ENCODE measurements at places on chromosomes 6 and 20.

- no peak for DNase-seq
Observed at GRCh38 chr6:117918454-117918853, 11.4 kb downstream of the SLC35F1 start.

DNA sequence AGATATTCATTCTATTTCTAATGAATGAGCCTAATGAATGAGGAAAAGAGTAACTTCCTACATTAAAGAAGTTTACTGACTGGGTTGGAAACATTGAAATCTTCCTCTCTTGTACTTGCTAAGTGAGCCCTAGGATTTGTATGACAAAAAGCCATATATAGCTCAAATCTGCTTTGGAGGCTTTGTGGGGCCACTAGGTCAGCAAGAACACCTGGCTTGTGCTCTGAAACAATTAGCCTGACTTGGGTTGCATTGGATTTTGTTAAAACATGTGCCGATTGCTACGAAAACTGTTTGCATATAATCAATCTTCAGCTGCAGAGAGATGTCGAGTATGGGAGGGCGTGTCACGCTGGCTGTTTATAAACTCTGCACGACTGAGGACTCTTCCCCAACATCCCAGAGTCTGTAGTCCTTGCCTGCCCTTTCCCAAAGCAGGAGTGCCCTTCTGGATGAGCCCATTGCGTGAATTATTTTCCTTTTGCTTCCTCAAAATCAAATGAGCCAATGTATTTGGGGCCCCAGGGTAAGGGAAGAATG lies 684.8 kb downstream of the DHX35 start:
- DNase-seq, result no peak

DNA sequence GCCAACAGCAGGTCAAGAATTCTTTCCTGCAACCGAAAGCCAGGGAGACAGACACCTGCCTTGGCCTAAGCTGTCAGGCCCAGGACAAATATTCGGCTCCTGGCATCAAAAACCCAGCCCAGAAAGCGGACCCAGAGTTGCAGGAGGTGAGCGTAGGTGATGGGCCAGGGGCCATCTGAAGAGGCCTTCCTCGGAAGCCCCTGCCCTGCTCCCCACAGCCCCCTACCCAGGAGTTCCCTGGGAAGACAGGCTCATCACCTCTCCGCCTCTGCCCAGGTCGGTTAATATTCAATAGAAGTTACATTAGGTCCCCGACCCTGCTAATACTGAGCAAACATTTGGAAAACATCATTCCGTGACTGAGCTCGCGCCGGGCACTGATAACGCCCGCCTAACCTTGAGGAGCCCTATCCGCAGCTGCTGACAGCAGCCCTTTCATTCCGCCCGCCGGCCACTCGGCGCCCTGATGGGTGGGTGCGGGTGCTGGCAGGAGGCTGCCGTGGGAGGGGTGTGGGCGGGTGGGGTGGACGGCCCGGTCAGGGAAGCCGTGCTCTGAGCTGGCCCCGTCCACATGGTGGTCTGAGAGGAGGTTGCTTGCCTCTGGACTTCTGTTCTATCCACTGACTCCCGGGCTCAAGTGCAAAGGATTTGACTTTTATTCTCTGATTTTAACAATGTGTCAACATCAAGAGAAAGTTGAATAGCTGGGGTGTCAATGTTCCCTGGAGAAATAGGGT lies 55.7 kb downstream of the HNF4A start:
- DNase-seq, result no peak

DNA sequence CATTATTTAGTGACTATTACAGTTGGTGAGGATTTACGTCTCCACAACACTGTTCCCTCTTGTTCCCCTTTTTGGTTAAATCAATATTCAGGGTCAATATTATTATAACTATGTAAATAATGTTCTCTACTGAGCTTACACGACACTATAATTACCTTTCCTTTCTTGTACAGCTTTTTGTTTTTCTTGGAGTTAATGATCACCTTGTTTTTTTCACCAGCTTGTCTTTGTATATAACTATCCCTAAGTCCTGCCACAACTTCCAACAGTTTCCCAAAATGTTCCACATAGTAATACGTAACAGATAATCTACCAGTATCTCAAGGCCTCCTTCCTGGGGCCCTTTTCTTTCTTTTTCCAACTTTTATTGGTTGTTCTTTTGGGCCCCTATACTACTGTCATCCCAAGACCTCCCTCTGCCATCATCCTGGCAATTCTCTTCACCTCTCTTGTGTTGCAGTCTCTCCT lies 142.0 kb upstream of the SOX4 start:
- DNase-seq, result no peak

DNA sequence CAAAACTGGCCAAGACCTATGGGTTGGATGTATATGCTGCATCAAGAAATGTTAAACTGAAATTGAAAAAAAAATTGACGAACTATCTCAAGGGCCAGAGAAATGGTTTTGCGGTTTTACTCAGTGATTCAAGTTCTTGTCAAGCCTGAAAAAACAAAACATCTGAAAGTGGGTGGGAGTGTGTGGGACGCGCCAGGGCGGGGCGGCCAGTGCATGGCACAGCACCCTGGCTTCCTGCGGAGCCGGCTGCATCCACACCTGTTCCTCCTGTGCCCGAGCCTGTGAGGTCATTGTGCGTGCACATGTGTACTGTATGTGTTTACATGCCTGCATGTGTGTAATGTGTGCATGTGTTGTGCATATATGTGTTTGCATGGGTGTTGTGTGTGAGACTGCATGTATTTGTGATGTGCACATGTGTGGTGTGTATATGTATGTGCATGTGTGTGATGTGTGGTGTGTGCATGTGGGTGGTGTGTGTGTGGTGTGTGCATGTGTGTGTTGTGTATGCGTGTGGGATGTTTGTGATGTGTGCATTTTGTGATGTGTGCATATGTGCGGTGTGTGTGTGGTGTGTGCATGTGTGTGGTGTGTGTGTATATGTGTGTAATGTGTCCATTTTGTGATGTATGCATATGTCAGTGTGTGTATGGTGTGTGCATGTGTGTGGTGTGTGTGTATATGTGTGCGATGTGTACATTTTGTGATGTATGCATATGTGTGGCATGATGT lies 59.8 kb downstream of the CDH4 start:
- no peak for DNase-seq

DNA sequence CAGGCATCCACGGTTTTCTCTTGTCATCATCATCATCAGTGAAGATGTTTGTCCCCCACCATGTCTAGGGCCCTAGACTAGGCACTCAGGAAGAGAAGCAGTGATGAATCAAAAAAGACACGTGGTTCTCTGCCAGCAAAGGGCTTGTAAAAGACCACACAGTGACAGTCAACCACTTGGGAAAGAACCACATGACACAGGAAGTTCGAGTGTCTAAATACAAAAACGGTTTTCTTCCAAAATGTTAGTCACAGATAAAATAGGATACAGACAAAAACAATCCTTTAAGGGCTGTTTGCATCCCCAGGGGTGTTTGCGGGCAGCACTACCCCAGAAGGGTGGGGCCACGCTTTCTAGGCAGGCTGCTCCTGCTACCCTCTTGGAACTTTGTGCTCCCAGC lies 356.8 kb upstream of the AGPAT4 start:
- DNase-seq, result no peak

- no peak for DNase-seq
Observed at GRCh38 chr6:142476452-142476851, 174.6 kb downstream of the ADGRG6 start.

DNA sequence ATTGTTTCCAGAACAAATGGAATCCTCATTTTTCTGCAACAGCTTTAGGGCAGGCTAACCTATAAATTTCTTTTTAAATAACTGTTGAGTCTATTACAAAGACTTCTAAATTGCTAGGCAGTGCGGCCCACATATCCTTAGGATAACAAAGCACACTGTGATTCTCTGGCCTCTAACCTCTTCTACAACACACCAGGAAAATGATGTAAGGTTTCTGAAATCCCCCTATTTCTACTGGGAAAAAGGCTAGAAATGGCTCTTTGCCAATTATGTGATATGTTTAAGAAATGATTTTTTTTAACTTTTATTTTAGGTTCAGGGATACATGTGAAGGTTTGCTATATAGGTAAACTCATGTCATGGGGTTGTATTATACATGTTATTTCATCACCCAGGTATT lies 17.3 kb upstream of the NT5E start:
- DNase-seq, result no peak

- DNase-seq, result no peak
Observed at GRCh38 chr6:88848870-88849269, 114.5 kb downstream of the RNGTT start.

Data from activated CD8-positive, alpha-beta T cell treated with anti-CD3 and anti-CD28 coated beads, Interleukin-2, amount 10 ng/mL, durations not matched to agents 7 days and 5 days (primary cell).